NCI-H460 (cell line): ENCODE measurements at places on chromosomes 2 and 18.

GRCh38 chr2:10302479-10303180 is at the start of gene HPCAL1:
HPCAL1 (plus strand) TSS chr2:10302904; CDS start chr2:10419758, 116,854 bp downstream.
- peak; percentile 81 for DNase-seq

DNA sequence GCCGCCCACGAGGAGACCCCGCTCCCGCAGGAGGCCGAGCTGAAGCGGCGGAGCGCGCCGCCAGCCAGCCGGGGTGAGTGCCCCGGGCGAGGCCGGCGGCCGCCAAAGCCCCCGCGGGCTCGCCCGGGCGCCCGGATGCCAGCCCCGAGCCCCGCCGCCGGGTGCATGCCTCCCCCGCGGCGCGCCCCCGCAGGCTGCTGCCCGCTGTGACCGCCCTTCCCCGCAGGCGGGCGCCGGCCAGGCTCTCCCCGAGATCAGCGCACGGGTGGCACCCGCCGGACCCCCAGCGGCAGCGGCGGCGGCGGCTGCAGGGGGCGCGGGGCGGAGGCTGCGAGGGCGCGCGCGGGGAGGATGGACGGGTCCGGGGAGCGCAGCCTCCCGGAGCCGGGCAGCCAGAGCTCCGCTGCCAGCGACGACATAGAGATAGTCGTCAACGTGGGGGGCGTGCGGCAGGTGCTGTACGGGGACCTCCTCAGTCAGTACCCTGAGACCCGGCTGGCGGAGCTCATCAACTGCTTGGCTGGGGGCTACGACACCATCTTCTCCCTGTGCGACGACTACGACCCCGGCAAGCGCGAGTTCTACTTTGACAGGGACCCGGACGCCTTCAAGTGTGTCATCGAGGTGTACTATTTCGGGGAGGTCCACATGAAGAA is 470 bp downstream of the KCNF1 start:
- DNase-seq: no peak

DNA sequence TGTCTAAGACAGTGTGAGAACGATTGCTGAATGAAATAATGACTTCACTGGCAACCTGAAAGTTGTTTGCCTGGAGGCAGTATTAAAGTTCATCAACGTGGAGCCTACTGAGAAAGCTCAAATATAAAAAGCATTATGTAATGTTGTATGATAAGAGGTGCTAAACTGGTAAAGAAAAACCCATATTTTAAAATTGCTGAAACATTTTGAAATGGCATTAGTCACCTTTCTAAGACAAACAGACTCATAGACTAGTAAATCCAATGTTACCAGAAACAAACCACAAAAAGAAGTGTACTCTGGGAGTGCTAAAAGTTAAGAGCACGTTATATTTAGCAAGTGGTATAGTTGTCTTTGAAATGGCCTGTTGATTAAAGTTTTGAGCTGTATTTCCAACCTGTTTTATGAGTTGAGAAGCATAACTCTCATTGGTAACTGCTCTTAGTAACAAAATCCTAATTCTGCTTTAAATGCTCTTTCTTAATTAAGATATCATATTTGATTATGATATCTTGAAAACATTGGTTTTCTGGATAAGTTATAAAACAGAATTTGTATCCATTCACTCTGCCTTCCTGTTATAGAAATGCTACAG is 62.7 kb downstream of the CYP1B1 start:
- DNase-seq: no peak

GRCh38 chr2:1887915-1888314 is 143.6 kb upstream of the PXDN start:
- DNase-seq: no peak

- DNase-seq: no peak
These were observed 20.6 kb downstream of the DUSP11 start for GRCh38 chr2:73759285-73759764.

GRCh38 chr2:41966431-41966893 is 81.4 kb upstream of the PKDCC start:
- peak; percentile 24 for DNase-seq

- DNase-seq: no peak
These were observed 111.5 kb downstream of the MDH1 start for GRCh38 chr2:63700271-63700670.

GRCh38 chr2:127575185-127575765 is 39.8 kb downstream of the MYO7B start:
- no peak for DNase-seq

DNA sequence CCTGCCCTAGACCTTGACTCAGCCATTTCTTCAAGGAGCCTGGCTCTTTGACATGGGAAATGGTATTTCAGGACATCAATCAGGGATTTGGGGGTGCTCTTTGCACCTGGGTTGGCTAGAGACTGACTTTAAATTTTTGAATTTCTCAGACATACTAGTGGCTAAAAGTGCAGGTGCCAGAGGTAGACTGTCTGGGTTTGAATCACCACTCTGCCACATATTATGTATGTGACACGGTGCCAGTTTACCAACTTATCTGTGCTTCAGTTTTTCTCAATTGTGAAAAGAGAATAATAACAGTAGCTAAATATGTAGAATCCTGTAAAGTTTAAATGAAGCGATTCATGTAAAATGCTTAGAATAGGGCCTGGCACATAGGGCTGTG is 49.2 kb upstream of the RTN4 start:
- DNase-seq: peak; percentile 33

- DNase-seq: no peak
These were observed 50.7 kb upstream of the ARL5A start for GRCh38 chr2:151878655-151879563.

GRCh38 chr2:190930411-190930810 is 49.8 kb downstream of the GLS start:
- no peak for DNase-seq

DNA sequence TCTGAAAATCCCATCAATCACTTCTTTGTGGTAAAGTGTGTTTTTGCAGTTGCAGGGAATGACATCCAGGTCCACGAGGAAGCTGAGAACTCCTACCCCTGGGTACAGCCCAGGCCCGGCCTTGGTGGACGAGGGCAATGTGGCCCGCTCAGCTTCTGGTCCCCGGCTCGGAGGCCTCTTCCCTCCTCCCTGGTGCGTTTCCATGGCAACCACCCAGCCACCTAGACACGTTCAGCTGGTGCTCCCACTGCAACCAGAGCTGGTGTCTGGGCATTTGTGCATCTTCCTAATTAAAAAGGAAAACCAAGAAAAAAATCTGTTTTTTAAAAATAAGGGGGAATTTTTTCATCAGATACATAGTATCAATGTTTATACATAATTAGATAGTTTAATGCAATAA is 603.6 kb upstream of the SALL3 start:
- no peak for DNase-seq

DNA sequence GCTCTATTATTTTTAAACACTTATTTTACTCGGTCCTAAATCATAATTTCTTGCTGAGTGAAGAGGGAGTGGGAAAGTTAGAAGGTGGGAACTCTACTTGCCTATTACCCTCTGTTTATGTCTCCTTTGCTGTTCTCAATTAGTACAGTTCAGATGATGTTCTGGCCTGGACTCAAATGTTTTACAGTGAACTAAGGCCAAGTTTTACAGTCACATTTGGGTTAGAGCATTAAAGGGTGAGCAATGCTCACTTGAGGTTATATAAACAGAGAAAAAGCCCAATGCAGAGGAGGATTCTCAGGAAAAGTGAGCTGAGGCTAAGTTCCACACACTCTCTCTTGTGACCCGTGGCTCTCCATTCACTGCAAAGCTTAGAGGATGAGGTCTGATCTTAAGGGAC is 52.4 kb downstream of the ITSN2 start:
- DNase-seq: no peak

GRCh38 chr2:120334068-120334467 is 11.9 kb upstream of the INHBB start:
- DNase-seq: no peak

DNA sequence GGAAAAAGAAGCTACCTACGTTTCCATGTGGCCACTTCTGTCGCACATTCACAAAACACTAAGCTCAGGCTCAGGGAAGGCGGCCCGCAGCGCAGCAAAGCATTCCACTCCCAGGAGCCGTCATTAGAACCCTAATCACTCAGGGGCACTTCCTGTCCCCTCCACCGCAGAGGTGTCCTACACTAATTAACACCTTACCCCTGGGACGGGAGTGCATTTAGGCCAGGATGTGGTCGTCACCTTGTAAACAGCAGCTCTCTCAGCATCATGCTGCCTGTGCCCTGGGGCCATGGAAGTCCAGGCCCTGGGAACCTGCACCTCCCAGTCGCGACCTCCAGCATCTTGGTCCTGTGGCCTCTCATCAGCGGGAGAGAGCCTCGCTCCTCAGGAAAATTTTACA is 359.8 kb upstream of the SALL3 start:
- no peak for DNase-seq

DNA sequence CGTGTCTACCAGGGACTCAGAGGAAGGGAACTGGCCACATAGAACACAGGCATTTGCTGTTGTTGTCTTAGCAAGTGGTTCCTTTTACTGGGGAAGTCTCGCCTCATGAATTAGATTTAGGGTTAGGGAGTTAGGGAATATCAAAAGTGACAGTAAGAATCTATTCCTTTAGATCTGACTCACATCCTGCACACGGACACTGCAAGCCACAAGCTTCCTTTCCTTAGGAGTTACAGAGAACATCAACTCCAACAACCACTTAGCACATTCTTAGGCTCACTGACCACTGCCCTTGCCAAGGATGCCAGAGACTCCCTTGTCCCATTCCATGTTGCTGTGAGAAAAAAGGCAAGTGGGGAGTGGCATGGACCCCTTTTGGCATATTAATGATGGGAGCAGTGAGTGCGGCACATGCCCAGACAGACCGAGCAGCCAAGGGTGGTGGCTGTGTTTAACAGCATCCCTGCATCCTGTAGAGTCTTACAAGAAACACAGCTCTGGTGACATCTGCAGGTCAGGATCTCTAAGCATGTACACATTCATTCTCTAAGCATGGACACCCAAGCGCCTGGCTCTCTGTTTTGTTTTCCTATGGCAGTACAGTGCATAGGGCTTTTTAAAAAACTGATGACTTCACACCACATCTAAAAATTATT is 745.6 kb upstream of the RAB6C start:
- no peak for DNase-seq

GRCh38 chr2:70964596-70965386 is 13.6 kb upstream of the ANKRD53 start:
- peak; percentile 54 for DNase-seq

DNA sequence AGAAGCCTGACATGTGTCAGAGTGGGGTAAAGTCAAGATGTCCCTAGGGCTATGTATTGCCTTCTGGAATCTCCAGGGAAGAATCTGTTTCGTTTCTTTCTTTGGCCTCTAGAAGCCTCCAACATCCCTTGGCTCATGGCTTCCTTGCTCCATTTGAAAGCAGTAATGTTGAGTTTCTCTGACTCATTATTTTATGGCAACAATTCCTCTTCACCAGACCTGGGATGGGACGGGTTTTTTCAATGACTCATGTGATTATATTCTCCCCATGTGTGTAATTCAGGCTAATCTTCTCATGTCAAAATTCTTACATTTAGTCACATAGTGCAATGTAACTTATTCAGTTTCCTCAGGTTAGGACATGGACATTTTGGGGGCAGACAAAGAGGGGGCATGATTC is 1038.6 kb downstream of the CBLN2 start:
- DNase-seq: no peak
